ENCODE measurements at places on chromosomes 4 and X.

- no peak for DNase-seq
These were observed 143.4 kb downstream of the GLRA2 start for GRCh38 chrX:14672611-14673172.

DNA sequence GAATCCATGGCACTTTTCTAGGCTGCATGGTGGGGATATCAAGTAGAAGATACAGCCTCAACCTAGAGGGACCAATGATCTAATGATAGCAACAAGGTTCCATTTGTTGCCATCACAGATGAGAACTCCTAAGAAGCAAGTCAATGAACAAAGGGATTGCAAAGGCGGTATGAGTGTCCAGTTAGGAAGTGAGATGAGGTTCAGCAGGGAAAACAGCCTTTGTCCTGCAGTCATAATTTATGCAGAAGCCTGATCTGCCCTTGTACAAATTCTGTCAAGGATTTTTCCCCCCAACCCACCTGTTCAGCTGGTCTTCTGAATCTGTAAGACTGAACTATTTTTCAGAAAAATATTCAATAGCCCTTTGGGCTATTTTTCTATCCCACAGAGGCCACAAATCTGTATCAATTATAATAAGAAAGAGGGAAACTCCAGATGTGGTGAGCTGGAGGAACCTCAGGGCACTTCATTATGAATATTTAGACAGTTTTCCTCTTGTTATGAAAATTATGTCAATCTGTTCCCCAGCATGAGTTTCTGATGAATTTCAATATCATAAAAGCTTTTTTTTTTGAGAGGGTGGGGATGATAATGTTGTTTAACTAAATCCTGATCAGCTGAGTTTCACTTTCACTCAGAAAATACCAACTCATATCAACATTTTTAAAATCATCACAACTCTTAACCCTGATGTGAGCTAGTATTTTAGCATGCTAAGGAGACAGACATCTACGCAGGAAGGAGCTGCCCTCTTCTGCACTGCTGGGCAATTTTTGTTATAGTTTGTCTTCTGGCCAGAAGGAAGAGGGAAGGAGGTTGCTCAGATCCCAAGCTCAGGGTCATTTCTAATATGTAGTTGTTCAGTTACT, 127.2 kb upstream of the MAP3K15 start:
- DNase-seq: no peak

GRCh38 chr4:52714597-52715254, 36.5 kb downstream of the ERVMER34-1 start:
- DNase-seq: no peak

- no peak for DNase-seq
These were observed 66.9 kb upstream of the BMPR1B start for GRCh38 chr4:94690851-94691254.

GRCh38 chr4:53943345-53944085, 120.9 kb downstream of the CHIC2 start:
- DNase-seq: no peak

- no peak for DNase-seq
These were observed 83.2 kb upstream of the IL1RAPL2 start for GRCh38 chrX:104482757-104483156.

- DNase-seq: no peak
These were observed 33.7 kb downstream of the PRPS2 start for GRCh38 chrX:12824944-12825343.

GRCh38 chr4:33628296-33628695, 2616.0 kb downstream of the ARAP2 start:
- no peak for DNase-seq
